NCI-H2171 (cell line): ENCODE measurements at places on chromosomes 11 and 22.

DNA sequence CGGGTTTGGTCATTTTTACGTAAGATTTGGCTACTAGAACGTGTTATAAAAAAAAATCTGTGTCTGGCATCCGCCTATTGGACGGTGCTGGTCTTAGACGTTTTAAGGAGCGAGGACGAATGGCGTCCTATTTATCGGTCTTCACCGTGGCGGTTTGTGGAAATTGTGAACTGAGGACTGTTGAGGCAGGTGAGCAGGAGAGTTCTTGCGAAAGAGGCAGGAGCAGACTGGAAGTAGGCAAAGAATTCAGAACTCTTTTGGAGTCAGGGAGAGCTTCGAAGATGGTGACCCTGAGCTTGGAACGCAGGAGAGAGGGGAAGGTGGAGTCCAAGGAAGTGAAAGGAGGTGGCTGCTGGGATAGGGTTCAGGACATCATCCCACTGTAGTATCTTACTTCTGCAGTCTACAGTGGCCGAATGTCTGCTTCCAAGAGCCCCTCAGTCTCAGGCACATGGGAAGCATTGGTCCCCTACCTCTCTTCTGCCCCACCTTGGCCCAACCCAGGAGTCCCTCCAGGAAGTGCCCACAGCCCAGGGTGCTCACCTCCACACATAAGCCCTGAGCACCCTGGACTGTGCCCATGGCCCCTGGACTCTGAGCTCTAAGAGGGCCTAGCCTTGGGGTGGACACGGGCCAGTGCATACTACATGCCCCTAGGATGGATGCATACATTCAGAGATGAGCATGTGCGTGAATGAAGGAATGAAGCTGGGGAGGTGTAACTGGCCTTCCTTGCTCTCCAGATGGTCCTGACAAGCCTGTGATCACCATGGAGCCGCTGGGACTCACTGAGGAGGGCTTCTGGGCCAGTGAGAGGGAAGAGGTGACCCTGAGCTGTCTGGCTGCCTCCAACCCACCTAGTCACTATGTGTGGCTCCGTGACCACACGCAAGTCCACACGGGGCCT is 3.7 kb downstream of the VSIG10L2 start:
- DNase-seq: no peak

GRCh38 chr11:39365809-39366436 is 2093.5 kb downstream of the LRRC4C start:
- no peak for DNase-seq

DNA sequence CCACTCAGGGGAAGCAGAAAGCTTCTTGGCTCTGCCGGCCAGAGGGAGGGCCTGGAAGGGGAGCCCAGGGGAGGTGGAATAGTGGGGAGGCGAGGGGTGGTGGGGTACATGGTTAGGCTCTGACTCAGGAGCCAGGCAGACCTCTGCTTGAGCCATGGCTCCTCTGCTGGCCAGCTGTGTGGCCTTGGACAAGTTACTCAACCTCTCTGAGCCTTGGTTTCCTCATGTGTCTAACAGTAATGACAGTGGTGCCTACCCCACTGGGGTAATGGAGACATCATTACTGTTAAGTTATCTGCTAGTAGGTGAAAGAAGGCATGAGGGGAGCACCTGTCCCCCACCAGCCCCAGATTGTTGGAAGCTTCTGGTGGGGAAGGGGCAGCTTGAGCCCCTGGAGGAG is 12.2 kb upstream of the PDGFB start:
- no peak for DNase-seq

GRCh38 chr11:10117709-10118351 is 176.2 kb downstream of the SBF2 start:
- no peak for DNase-seq

GRCh38 chr11:23010790-23011335 is 150.6 kb upstream of the CCDC179 start:
- no peak for DNase-seq

- DNase-seq: no peak
Observed at GRCh38 chr11:128695539-128696221, 1.8 kb downstream of the FLI1 start.

DNA sequence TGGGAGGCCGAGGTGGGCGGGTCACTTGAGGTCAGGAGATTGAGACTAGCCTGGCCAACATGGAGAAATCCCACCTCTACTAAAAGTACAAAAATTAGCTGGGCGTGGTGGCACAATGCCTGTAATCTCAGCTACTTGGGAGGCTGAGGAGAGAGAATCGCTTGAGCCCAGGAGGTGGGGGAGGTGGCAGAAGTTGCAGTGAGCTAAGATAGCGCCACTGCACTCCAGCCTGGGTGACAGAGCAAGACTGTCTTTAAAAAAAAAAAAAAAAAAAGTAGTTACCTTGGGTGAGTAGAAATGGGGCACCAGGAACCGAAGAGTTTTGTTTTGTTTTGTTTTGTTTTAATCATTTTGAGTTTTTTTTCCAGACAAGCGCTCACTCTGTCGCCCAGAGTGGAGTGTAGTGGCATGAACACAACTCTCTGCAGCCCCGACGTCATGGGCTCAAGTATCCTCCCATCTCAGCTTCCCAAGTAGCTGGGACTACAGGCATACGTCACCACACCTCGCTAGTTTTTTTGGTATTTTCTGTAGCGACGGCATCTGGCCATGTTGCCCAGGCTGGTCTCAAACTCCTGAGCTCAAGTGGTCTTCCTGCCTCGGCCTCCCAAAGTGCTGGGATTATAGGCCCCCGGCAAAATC is 15.8 kb downstream of the THAP12 start:
- no peak for DNase-seq

GRCh38 chr11:65488273-65489034 is 10.4 kb upstream of the MALAT1 start:
- DNase-seq: no peak

DNA sequence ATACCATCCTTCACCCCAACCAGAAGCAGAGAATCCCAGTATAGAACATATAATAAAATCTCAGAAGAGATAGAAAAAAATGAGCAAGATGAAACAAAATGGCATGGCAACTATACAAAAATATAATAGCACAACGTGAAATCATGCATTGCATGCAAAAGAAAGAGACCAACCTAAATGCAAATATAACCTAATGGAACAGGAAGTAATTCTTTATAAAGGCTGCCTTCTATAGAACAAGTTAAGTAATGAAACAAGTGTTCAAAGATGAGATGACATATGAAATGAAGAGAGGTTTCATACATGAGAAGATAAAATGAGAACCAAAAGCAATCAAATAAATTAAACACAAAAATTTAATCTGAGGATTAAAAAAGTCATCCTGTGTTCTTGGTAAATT is 18.5 kb upstream of the ARHGAP20 start:
- DNase-seq: no peak

GRCh38 chr11:125874556-125875124 is 12.8 kb upstream of the HYLS1 start:
- no peak for DNase-seq

DNA sequence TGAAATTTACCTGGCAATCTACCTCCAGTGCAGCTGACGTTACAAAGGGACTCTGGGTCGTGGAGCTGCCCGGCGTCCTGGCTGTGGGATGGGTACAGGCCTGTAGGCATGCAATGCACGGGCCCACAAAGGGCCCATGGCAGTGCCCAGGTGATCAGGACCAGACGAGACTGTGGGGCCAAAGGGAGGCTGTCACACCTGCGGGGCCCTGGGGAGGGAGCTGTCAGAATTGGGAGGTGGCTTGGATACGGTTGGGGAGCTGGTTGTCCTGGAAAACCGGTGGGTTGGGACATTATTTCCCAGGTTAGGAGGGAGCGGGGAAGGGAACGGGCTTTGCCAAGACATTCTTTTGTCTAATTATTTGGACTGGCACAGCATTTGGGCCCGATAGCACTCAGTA is 958.5 kb downstream of the BRD1 start:
- no peak for DNase-seq

- DNase-seq: no peak
Observed at GRCh38 chr11:19246816-19247215, 6.1 kb upstream of the E2F8 start.
